ENCODE measurements at places on chromosomes 16 and 17.

GRCh38 chr16:12255919-12256665 lies 279.6 kb downstream of the SNX29 start:
- DNase-seq: peak; percentile 24

DNA sequence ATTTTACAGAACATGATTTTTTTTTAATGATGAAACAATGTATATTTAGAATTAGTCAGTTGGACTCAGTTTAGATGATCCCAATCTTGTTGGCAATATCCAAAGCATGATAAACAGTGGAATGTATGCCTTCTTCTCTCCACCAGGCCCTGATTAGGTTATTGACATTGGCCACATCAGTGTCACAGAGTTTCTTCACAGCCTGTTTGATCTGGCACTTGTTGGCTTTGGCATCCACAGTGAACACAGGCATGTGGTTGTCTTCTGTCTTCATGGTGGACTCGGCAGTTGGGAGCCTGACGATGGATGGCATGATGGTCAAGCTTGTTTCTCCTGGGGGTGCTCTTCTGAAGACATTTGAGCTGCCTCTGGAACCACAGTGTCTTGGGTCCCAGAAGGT lies 317.5 kb downstream of the PMP22 start:
- no peak for DNase-seq

DNA sequence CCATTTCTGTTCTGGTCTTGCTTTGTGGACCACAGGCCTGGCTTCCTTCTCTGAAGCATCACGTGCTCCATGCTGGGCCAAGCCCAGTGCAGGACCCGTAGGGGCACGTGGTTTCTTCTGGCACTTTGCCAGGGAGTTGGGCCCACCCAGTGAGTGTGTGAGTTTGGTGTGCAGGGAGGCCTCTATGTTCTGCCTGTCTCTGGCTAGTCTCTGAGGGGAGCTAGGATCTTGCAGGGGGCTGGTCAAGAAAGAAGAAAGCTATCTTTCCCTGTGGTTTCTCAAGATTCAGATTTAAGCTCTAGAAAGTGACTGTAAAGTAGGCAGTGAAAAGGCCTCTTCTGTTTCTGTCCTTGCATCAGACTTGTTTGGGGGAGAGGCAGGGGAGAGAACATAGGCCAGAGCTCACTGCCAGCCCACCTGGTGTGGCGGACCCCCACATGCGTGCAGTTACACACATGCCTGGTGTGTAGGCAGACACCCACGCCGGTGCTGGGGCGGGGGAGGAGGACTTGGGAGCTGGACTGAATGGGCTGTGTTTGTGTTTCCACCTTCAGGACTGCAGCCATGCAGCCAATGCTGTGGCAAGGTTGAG lies 11.8 kb downstream of the LASP1 start:
- peak; percentile 23 for DNase-seq

- DNase-seq: no peak
Observed at GRCh38 chr16:65547772-65548446, 426.0 kb upstream of the CDH11 start.

DNA sequence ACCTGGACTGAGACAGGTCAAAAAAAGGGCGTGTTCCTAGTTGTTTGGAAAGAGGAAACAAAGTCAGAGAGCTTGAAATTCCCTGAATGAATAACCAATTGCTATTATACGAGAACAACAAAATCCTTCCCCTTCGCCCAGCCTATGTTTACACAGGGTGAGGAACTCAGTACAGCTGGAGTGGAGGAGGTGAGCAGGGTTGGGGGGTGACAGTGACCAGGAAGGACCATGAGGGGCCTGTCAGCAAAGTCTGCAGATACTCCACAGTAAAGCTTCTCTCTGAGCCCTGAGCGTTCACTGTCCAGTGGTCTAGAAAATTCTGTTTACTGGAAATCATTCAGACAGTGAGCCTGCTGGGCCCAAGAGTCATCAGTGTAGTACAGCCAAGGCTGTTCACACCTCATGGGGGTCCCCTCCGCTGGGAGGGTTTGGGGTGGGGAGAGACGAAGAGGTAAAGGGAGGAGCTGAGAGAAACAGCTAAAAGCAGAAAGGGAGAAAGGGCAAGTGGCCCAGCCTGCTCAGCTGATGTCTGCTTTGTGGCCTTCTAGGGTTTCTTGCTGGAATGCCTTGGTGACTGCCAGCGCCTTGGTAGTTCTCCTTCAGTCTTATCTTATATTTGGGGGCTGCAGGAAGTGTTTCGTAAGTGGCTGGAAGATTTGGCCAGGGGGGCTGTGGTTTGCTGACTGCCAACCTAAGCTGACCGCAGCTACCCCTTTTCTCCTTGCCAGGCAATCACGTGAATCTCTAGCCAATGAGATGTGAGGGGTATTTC lies 5.7 kb downstream of the DUSP3 start:
- DNase-seq: no peak

- DNase-seq: no peak
Observed at GRCh38 chr17:64209356-64209941, 53.6 kb downstream of the TEX2 start.

DNA sequence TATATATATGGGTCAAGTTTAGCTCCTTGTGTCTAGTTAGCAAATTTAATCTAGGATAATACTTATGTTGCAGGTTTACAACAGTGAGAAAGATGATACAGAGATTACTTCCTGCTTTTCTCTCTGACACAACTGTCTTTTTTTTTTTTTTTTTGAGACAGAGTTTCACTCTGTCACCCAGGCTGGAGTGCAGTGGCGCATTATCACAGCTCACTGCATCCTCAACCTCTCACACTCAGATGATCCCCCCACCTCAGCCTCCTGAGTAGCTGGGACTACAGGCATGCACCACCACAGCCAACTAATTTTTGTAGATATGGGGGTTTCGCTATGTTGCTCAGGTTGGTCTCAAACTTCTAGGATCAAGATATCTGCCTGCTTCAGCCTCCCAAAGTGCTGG lies 706.9 kb upstream of the SOX9 start:
- peak; percentile 40 for DNase-seq

- no peak for DNase-seq
Observed at GRCh38 chr16:11064202-11064540, 119.8 kb downstream of the CLEC16A start.

DNA sequence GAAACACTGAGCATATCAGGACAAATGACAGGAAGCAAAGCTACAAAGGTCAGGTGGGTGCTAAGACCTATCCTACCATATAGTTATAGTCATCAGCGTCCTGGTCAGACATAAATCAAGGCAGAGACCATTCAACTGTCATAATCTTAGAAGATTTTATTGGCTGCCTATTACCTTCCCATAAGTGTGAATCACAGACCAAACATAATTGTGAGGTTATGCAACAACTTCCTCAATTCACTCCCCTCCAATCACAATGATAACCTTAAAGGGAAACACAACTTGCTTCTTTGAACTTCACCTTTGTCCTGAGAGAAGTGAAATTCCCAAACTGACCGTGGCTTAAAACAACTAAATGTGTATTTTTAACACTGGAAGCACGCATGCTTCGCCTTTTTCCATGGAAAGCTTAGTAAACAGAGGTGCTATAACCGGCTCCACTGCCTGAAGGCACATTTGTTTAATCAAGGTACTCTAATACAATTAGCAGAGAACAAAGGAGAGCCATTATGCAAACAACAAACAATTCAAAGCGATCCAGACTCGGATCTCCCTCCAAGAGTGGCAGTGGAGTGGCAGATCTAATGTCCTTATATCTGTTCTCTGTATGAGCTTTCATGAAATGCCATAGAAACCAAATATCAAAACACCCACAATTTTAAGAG lies 84.9 kb downstream of the TMEM114 start:
- no peak for DNase-seq

DNA sequence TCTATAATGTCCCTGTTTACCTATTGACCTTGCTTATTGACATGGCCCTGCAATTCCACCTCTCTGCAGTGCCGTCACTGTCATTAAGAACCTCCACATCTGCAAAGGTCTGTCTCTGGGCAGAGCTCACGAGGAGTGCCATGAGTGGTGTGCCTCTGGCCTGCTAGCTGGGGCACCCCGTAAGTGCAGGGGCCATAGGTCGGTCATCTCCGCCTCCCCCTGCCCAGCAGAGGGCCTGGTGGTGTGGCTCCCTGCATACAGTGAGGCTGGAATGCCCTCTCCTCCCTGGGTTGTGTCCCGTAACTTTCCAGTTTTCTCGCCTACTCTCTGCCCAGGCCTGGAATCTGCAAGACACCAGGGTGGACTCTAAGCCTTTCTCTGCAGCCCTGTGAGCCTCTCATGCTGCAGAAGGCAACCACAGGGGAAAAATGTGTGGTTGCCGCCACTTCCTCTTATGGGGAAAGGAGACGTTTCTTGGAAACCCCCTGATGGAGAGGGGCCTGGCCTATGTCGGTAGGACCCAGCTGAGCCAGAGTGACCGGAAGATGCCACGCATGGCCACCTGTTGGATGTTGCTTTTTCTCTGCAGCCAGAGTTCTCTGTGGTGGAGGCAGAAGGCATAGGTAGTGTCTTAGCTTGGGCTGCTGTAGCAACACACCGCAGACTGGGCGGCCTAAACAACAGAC lies 2.7 kb upstream of the SNX20 start:
- DNase-seq: peak; percentile 92

- DNase-seq: peak; percentile 90
Observed at GRCh38 chr17:79836972-79837887, 2.0 kb downstream of the CBX4 start.

- no peak for DNase-seq
Observed at GRCh38 chr17:83025636-83026280, 53.7 kb upstream of the METRNL start.

DNA sequence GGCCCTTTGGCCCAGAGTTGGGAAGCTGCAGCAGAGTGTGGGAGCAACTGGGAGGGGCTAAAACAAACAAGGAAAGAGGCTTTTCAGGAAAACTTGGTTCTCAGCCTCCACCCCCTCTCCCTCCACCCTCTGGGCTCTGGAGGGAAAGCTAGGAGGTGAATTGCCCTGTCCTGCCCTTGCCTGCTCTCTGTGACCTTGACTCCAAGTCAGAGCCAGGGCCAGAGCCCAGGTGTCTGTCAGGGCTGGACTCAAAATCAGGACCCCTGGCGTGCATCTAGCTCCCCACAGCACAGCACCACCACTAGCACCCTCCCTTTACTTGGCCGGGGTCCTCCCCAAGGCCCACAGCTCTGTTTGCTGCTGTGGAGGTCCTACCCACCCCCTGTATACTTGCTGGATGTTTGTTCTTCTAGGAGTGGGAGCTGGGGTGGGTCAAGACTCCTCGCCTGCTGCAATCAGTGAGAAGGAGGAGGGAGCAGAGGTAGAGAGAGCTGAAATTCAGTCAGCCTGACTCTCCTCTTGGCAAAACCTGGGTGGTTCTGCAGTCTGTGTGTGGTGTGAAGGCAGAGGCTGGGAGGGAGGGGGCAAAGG lies 2.8 kb upstream of the NR1D1 start:
- no peak for DNase-seq

All from GM12865 (cell line).